ENCODE measurements at places on chromosomes 2 and 18.

DNA sequence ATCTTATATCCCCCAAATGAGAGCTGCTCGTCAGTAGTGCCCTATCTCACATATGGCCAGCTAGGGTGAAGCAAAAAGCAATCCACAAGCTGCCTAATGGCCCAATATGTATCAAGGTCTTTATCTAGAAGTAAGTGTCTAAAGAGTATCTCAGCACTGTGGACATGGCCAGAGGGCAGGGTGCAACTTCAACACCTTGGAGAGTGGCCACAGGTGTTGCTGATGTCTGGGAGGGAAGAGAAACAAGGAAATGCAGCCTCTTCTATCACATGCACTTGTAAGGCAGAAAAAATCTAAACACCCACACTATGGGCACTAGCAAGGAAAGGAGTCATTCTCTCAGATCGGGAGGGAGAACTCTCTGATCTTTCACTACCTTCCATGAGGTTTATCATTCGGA, 23.7 kb upstream of the MRPL19 start:
- no peak for DNase-seq

GRCh38 chr18:51168026-51168742, 29.3 kb downstream of the MEX3C start:
- no peak for DNase-seq

DNA sequence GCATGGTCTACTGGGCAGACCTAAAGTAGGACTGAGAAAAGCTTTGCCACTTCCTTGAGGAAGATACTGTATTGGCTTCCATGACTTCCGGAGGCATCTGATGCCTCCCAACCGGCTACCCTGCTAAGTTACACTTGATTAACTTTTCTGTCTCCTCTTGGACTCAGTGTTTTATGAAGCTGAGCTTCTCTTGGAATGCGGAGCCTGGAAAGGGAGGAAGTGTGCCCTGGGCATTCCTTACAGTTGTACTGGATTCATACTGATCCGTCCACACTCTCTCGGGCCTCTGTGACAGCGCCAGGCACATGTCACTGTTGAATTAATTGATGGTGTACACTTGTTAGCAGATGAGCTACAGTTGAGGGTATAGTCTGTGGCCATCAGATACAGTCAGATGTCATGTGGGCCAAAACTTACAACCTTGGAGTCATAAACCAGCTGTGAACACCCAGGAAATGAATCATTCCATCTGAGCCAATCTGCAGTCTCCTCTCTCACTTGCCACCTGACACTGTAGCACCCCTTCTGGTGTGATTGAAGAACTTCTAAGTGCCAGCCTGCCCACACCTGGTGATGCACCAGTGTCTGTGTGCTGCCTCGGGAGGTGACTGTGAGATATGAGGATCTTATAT, 122.5 kb downstream of the FHOD3 start:
- DNase-seq, result no peak

DNA sequence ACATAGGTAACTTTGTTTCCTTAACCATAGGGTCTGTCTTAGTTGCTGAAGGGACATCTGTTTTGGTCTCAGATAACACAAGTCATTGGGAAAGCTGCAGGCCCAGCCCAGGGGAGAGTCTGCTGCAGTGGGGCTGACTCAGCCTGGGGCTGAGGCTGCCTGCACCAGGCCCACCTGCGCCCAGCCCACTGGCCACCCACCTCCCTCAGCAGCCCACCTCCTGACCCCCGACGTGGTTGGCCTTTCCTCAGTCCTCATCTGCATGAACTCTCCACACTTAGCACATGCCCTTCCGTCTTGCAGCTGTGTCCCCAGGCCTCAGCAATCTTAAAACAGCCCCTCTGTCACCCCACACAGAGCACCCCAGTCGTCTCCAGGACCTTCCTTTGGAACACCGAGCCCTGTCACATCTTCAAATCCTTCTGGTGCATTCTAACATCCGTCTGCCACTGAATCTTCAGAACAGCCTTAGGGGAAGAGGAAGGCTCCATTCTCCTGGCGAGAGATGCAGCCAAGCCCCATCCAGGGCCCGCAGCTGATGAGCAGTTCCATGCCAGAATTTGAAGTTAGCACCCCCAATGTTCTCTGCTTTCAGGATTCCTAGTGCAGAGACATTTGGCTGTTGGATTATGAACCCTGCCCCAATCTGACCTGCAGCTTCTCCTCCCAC, 231.4 kb downstream of the SEPTIN10 start:
- DNase-seq, result no peak

- DNase-seq, result no peak
Measured at GRCh38 chr2:205914213-205915129, 171.5 kb downstream of the INO80D start.

- no peak for DNase-seq
Measured at GRCh38 chr2:82278416-82278815, 1973.9 kb upstream of the LRRTM1 start.

DNA sequence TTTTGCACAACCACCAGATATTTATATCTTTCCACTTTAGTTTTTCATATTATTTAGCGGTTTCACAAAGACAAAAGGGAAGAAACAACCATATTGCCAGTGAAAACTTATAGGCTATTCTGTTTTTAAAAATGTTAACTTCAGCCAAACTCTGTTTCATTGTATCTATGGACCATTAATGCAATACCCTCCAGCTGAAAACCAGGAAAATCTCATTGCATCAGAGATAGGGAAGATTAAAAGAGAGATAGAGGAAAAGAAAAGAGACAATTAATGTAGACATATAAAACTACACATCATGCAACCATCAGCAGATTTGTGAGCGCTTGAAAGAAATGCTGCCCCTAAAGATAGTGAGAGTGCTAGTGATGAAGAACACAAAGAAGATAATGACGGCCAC, 970.2 kb downstream of the ERBB4 start:
- DNase-seq, result no peak

GRCh38 chr2:47307066-47307465, 95.9 kb upstream of the MSH2 start:
- no peak for DNase-seq

- no peak for DNase-seq
Measured at GRCh38 chr2:28142386-28142785, 250.3 kb upstream of the FOSL2 start.

- no peak for DNase-seq
Measured at GRCh38 chr2:7096726-7097352, 179.6 kb downstream of the RNF144A start.

GRCh38 chr18:24016643-24017042, 2.1 kb downstream of the TTC39C start:
- no peak for DNase-seq

DNA sequence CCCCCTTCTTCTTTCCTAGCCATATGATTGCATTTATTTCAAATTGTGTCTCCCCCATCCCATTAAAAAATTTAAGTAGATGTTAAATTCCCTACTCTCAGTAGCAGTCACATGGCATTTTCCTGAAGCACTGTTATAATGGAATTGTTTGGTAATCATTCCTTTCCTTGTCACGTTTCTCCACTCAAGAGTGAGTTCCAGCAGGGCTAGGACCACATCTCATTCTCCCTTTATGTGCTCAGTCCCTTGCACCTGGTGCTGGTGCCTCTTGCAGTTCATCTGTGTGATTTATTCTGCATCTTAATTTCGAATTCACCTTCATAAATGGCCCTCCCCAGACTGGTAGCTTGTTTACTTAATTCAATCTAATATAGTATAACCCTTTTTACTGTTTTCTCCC, 70.3 kb upstream of the NOSTRIN start:
- no peak for DNase-seq

GRCh38 chr2:62456721-62457539, 49.1 kb downstream of the TMEM17 start:
- DNase-seq, result peak; percentile 34

Measured in cerebellar nuclear complex (tissue), 1 donor.